Cortex of kidney (tissue), 1 donor: ENCODE measurements at places on chromosomes 7 and 10.

DNA sequence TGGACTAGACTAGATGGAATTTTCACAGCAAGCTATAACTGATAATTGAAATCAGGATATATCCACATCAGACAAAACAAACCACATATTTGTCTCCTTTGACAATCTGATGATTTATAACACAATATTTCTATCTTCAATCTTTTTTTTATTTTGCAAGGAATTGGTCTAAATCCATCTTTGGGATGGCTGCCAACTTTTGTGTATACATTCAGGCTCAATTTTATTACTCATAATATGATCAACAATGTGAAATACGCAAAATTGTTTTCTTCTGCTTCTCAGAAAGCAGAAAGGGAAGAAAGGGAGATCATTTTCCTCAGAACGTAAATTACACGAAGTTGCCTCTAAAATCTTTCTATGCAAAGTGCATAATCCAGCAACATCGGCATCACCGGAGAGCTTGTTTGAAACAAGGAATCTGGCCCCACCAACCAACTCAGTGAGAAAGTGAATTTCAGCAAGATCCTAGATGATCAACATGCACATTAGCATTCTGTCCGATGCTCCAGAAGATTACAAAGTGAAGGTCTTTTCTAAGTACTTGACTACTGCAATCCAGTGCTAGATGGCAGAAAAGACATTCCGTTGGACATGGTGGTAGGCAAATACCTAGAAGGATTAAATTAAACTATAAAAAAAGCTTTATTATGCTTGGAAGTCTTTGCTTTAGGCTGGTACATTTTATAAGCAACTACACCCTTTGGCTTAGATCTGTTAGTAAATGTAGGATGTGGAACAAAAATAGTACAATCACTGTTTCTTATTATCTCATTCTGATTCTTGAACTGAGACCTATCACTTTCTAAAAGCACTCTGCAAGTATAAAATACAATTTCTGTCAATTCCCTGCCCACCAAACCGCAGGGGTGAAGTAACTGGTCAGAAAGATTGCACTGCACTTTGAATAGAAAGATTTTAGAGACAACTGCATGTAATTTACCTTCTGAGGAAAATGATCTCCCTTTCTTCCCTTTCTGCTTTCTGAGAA is 126.4 kb upstream of the RSU1 start:
- no peak for DNase-seq

- no peak for DNase-seq
These were observed 181.3 kb downstream of the IMMP2L start for GRCh38 chr7:111380945-111381344.

- no peak for DNase-seq
These were observed 31.8 kb downstream of the GPRIN2 start for GRCh38 chr10:46524472-46525176.

DNA sequence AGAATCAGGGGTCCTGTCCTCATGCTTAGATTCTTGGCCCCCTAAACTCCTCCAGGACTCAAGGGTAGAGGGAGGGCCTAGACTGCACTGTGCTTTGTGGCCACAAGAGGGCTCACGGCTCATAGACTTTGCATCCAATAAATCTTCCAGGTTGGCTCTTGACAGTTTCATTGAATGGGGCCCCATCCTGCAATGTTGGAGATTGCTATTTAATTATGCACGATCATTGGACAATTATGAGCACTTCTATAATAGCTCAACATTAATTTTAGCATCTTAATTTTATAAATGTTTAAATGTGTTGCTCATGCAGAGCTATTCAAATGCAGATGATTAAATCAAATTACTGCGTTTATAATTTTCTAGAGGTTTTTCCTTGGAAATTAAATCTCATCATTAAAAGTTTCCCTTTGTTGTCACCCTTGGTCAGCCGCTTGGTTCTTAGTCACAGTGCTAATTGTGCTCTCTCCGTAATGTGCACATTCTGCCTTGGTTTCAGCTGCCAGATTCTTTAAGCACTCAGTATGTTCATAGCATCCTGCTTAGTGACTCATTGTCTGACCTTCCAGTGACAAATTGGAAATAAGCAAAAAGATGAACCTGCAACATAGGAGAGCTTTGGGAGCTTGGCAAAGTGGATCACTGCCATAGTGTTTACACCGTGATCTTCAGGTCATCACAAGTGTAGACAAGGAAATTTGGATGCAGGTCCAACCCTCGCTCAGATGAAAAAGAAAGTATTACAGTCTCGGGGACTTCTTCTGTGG is 33.4 kb upstream of the PLPP4 start:
- DNase-seq: no peak

DNA sequence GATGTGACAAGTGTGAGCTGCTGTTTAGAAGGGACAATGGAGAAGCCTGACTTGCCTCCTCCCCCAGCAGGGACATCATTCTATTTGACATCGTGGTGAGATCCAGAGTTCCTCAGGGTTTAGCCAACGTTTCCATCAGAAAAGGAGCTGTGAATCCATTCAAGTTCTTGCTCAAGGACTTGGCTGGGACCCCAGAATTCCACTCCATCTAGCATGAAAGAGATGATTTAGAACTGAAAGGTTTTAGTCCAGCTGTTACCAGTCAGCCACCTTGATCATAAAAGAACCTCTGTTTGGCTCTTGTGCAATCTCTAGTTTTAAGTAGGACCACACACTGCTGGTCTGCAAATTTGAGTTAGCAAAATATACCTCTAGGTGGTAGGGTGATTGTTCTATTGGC is 337.6 kb downstream of the FRMD4A start:
- DNase-seq: no peak

DNA sequence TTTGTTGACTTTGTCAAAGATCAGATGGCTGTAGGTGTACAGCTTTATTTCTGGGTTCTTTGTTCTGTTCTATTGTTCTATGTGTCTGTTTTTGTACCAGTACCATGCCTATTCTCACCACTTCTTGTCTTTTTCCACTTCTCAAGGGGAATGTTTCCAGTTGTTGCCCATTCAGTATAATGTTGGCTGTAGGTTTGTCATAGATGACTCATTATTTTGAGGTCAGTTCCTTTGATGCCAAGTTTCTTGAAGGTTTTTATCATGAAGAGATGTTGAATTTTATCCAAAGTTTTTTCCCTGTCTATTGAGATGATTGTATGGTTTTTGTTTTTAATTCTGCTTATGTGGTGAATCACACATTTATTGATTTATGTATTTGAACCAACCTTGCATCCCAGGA is 216.7 kb upstream of the RNF32 start:
- DNase-seq: no peak

GRCh38 chr10:62580396-62580795 is 206.2 kb downstream of the ZNF365 start:
- no peak for DNase-seq

DNA sequence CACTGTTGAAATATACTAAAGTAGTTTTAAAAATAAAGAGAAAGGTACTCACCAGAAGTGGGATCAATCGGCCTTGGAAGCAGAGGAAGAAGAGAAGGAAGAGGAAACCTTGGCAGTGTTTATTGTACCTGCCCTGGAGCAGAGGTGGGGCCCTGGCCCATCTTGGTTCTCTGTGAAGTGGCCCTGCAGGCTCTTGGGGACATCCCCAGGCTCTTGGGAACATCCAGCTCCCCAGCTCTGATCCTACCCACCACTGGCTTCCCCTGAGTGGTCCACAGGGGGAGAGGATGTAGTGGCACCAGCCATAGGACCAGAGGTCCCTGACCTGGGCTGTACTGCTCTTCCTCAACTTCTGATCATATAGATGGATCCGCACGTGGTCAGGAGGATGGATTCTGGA is 22.3 kb upstream of the RET start:
- no peak for DNase-seq

- DNase-seq: no peak
These were observed 180.8 kb downstream of the EMX2 start for GRCh38 chr10:117723343-117723742.

GRCh38 chr10:112465299-112465883 is 18.4 kb downstream of the VTI1A start:
- DNase-seq: no peak

DNA sequence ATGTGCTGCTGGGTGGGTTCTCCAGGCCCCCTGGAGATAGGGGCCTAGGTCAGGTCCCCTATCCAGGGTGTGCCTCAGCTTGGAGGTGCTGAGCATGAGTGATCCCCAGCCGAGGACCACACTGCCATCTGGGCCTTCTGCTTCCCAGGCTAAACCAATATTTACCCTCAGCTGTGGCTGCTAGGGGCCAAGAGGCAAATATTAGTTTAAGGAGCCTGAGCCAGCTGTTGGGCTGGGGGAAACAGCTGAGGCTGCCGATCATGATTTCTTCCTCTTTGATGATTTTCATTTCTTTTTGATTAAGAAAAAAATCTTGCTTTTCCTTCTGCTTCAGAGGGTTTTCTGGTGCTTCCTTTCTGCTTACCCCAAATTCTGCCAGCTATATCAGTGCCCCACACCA is 83.4 kb downstream of the NEURL1 start:
- no peak for DNase-seq

DNA sequence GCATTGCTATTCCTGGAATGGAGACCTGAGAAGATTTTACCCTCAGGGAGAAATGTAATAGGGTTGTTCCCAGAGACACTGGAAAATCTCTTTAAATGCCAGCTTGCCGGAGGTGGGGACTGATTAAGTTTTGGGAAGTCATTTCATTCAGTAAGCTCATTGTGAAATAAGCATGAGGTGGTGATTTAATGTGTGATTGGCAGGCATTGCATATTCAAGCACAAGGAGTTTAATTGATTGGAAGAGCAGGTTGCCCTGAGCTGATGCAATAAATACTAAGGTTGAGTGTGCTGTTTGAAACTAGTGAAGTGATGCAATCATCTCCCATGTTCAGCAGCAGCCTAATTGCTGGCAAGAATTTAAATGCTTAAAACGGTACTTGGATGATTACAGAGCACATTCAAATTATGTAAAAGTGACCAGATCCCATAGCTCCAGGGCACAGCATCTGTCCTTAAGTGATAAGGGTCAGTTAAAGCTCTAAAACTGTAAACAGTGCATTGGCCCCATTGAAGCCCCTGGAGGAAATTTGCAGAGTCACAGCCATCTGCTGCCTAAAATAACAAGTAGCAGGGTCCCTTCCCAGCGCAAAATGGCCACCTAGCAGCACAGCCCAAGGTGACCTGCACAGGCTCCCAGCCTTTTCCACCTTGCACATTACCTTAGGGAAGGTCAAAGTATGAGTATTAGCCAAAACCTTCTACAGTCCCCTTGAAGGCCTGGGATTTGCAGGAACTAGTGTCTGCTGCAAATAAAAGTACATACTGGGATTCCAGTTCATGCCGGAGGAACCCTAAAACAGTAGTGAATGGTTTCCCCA is 92.1 kb downstream of the CCDC71L start:
- no peak for DNase-seq

DNA sequence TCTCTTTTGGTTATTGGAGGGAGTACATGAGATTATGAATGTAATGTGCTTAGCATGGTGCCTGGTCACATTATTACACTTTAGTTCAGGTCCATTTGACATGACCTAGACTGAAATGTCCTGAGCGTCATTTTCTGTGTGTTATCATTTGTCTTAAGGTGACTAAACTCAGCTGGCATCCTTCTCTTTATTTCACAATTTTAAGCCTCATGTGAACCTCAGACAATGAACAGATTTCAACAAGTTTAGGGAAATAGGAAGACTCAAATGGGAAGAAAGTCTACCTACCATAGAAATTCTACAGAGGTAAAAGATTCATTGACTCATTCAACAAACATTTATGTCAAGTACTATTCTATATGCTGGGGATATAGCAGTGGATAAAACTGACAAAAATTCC is 70.2 kb upstream of the EXOC6 start:
- no peak for DNase-seq

- no peak for DNase-seq
These were observed 160.4 kb downstream of the MGMT start for GRCh38 chr10:129627442-129627841.

GRCh38 chr7:138565451-138566114 is 105.5 kb downstream of the TRIM24 start:
- DNase-seq: no peak

DNA sequence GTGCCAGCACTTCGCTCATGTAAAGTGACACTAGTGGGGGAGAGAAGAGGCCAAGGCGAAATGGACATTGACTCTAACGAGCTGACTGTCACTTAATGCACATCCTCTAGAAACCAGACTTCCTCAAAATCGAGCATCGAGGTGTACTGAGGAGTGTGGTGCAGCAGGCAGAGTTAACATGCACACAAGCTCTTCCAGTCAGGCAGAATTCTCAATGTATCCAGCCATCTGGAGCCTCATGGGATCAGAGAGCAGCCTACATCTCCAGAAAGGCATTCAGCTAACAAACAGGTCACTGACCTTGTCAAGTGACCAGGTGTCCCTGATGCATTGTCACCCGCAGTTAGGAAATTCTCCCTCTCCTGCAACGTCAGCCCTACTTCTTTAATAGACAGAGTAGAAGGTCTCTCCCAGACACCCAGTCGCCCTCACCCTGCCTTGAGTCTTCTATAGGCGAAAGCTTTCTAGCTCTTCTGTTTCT is 259.8 kb upstream of the AOAH start:
- no peak for DNase-seq

DNA sequence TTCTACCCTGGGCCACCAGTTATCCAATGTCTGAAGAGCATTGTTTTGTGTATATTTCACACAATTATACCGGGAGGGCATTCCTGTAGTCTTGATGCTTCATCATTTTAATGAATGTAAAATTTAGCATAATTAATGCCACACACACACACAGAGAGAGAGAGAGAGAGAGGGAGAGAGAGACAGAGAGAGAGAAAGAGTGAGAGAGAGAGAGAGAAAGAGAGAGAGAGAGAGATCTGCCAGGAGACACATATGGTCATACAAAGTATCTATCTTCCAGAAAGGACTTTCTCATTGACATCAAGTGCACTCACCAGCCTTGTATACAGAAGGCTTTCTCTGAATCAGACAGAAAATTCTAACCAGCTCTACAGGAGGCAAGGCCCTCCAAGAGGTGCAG is 72.3 kb downstream of the KLF6 start:
- DNase-seq: no peak

GRCh38 chr7:156025675-156026074 is 213.4 kb upstream of the SHH start:
- no peak for DNase-seq

- no peak for DNase-seq
These were observed 257.5 kb downstream of the IPMK start for GRCh38 chr10:58010073-58010702.

- no peak for DNase-seq
These were observed 355.5 kb downstream of the CDC14C start for GRCh38 chr7:49279891-49280290.

DNA sequence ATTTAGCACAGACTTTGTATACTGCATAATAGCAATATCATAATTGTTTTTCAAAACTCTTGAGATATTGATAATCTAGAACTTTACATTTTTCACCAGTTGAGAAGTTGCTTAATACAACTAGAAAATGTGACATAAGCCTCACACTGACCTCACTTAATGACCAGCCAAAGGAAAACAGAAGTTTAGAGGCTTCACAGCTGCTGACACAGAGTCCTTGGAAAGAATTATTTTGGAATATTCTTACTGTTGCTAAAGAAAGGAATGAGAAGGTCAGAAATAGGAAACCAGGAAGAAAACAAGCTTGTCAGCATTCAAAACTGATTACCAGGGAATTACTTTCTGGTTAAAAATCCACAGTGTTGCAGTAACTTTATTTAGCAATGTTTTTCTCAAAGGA is 35.5 kb upstream of the WASL start:
- DNase-seq: no peak
